CD8-positive, alpha-beta T cell (primary cell): ENCODE measurements at places on chromosomes 13 and 19.

GRCh38 chr19:13066226-13066625 is 36.4 kb downstream of the LYL1 start:
- no peak for DNase-seq

- no peak for DNase-seq
Observed at GRCh38 chr19:34480971-34481841, at the start of gene WTIP. TSS of gene WTIP (plus strand) at chr19:34481758. CDS start at chr19:34481975, 217 bp downstream.

DNA sequence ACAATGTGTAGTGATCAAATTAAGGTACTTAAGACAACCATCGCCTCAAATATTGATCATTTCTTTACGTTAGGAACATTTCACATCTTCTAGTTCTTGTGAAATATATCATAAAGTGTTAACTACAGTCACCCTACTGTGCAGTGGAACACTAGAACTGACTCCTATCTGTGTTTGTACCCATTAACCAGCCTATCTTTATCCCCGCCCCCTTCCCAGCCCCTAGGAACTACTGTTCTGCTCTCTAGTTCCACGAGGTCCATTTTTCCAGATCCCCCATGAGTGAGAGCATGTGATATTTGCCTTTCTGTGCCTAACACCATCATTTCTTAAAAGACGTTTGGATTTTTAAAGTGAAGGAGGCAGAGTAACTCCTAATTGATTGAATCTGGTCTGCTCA is 24.4 kb upstream of the GGACT start:
- no peak for DNase-seq

DNA sequence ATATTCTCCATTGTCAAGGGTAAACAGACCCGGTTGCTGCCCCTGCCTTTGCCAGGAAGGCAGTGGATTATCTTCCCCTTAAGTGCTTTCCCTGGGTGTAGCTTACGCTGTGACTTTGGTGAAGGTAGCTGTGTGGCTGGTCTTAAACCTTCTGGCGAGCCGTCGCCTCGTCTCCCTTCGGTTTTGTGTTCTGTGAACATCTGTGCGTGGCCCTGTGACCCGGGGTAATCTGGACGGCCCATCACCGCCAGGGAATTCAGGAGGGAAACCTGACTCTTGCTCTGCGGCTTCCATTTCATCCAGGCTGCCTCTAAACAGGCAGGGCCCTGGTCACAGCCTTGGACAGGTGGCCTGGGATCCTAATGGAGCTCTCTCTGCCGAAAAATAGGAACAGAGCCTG is 78.7 kb downstream of the SHISA2 start:
- no peak for DNase-seq

DNA sequence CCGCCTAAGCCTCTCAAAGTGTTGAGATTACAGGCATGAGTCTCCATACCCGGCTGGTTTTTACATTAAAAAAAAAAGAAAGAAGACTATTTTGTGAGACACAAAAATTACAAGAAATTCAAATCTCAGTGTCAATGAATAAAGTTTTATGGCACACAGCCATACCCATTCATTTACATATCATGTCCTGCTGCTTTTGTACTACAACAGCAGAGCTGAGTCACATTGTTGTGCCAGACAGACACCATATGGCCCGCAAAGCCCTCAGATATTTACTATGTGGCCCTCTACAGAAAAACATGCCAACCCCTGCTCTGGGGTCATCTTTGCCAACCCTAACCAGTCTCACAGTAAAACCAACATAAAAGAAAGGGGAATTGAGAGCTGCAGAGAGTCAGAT is 5.3 kb downstream of the SMIM7 start:
- DNase-seq = no peak

- no peak for DNase-seq
Observed at GRCh38 chr13:98475522-98475921, 101.4 kb downstream of the STK24 start.

DNA sequence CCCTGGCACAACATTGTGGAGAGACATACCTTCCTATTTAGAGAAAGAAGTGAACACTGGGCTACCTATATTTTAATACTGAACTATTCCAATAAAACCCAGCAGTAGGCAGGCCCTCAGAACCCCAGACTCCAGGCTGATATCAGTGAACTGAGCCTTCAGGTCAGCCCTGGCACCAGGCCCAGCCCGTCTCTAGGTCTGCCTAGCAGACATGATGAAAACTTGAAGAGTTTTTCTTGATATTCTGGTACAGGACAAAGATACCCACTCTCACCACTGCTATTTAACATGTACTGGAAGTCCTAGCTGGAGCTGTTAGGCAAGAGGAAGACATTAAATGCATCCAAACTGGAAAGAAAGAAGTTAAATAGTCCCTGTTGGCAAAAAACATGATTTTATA is 396.6 kb upstream of the SPRY2 start:
- no peak for DNase-seq

GRCh38 chr19:2097886-2098327 is 1.2 kb downstream of the IZUMO4 start:
- DNase-seq = no peak

GRCh38 chr13:40074338-40074737 is 418.9 kb downstream of the COG6 start:
- DNase-seq = no peak

GRCh38 chr13:61275736-61276135 is 139.9 kb downstream of the PCDH20 start:
- DNase-seq = no peak

DNA sequence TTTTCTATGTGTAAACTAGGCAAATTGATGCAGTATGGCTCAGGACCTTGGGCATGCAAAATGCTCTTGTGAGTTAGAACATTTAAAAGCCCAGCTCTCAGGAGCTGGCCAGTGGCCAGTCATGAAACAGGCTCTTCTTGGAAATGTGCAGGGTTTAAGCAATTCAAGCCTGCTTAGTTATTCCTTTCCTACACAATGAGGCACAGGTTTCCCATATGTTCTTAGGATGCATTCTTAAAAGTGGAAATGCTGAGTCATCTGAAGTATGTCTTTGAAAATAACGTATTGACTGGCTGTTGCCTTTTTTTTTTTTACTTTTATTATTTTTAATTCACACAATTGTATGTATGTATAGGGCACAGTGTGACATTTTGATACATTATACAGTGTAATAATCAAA is 300.7 kb downstream of the SLC7A1 start:
- no peak for DNase-seq

GRCh38 chr13:36910545-36910944 is 9.5 kb downstream of the SMAD9 start:
- DNase-seq = no peak

GRCh38 chr19:3080286-3080685 is 13.9 kb upstream of the GNA11 start:
- DNase-seq = no peak

DNA sequence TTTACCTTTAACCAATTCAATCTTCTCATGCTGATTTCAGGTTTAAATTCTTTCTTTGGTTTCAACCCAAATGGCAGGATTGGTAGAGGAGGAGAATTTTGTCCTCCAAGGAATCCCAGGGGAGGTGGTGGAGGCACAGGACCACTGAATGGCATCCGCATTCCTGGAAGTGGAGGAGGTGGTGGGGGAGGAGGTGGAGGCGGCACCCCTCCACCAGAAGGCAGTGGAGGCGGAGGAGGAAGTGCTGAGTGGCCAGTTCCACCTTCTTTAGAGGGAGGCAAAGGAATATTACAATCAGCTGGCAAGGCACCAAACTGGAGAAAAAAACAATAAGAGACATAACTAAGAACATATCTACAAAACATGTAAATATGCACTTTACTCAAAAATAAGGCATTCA is 192.9 kb downstream of the DIAPH3 start:
- no peak for DNase-seq

GRCh38 chr19:7642295-7643030 is 5.6 kb downstream of the STXBP2 start:
- DNase-seq = no peak

GRCh38 chr13:98343461-98343860 is 166.4 kb upstream of the RNF113B start:
- DNase-seq = no peak

DNA sequence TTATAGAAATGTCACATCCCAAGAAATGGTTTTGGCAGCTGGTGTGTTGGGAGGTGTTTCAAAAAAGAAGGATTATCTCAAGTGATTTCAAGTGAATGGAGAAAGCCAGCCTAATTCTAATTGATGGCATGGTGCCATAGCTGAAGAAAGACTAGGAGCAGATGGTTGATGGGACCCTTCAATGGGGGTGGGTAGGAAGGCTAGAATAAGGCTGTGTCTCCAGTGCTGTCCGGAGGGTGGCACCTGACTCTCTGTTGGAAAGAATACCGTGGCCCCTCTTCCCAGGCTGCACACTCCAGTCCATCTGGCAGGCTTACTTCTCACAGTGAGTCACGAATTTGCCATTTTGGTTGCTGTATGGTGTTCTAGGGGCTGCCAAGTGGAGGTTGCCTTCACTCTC is 51.0 kb upstream of the GPR12 start:
- no peak for DNase-seq

DNA sequence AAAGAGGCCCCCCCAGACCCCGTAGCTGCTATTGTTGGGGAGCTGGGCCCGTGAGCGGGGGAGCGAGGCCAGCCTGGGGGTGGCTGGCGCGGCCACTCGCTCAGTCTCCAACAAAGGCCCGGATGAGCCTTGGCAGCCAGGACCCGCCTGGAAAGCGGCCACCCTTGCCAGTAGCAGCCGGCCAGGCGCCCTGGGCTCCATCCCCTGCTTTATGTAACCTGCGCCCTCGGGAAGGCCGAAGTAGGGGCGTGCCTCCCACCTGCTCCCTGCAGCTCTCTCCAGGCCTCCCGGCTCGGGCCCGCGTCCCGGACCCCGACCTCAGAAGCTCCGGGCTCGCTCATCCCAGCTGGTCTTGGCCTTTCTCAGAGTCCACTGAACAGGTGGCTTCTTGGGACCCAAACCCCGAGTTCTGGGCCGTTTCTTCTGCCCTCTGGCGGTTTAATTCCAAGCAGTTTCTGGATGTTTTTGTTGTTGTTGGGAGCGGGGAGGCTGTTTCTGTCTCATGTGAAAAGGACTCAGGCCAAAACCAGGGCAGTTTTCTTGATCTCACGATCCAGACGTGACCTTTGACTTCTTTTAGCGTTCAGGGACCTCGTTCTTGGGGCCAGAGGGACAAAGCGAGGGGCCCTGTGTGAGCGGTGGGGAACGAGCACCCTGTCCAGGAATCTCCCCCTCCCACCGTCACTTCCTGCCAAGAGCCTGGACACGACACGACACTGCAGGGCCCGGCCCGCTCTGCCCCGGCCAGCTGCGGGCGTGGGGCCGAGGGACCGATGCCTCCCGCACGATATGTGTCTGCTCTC is 1.2 kb downstream of the CDC34 start:
- DNase-seq = no peak

DNA sequence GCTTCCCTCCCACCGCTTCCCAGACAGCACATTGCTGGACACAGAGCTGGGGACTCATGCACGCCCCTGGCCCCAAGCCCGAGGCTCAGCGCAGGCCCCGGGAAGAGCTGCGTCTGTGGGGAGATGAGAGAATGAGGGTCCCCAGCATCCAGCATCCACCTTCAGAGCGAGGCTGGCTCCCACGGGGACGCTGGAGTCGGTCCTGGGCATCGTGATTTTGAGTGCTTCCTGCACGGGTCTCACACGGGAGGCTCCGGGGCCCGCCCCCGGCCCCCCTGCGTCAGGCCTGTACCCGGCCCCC is 4.7 kb downstream of the NCLN start:
- DNase-seq = no peak

DNA sequence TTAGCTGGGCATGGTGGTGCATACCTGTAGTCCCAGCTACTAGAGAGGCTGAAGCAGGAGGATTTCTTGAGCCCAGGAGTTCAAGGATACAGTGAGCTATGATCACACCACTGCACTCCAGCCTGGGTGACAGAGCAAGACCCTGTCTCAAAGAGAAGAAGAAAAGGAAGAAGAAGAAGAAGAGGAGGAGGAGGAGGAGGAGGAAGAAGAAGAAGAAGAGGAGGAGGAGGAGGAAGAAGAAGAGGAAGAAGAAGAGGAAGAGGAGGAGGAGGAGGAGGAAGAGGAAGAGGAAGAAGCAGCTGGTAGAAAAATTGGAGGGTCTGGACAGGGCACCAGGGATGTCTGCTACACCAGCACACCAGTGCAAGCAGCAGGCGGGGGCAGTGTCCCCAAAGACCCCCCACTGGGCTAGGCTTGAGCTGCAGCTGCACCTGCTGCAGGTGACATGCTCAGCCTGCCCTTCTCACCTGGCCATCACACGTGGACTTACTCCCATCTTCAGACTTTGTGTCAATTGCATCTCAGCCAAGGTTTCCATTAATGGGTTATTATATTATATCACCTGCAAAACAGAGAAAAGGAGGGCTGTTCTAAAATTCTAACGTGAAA is 180.9 kb upstream of the ZNF507 start:
- DNase-seq = no peak

DNA sequence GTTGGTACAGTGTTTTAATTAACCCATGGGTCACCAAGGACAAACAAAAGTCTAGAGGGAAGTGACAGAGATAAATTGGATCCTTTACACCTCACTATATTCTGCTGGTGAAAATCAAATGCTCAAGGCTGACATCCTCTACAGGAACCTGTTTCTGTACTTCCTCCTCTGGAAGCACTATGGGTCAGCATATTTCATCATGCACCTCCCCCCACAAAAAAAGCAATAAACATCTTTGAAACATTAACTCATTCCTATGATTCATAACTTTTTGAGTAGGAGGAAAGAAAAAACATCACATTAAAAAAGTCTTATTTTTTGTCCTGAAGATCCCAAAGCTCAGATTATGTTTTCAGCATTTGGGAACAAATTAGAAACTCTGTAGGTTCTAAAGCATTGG is 588.3 kb upstream of the SGCG start:
- no peak for DNase-seq

- DNase-seq = no peak
Observed at GRCh38 chr19:30222428-30222873, 149.7 kb upstream of the ZNF536 start.

DNA sequence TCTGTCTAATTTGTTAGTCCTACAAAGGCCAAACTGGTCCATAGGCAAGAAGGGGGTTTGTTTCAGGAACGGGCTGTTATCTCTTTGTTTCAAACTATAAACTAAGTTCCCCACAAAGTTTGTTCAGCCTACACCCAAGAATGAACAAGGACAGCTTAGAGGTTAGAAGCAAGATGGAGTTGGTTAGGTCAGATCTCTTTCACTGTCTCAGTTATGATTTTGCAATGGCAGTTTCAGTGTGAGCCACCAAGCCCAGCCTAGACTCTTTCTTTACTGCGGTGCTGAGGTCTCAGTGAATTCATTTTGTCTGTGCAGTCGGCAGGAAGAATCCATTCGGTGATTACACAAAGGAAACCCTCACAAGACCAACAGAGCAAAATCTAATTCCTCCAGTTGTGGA is 56.6 kb upstream of the ABCC4 start:
- no peak for DNase-seq

GRCh38 chr13:108227651-108228272 is 9.6 kb downstream of the ABHD13 start:
- DNase-seq = peak; percentile 39

GRCh38 chr13:97944396-97945029 is 9.0 kb upstream of the IPO5 start:
- DNase-seq = no peak

- DNase-seq = no peak
Observed at GRCh38 chr13:68692049-68692448, 1415.6 kb upstream of the ATXN8OS start.

DNA sequence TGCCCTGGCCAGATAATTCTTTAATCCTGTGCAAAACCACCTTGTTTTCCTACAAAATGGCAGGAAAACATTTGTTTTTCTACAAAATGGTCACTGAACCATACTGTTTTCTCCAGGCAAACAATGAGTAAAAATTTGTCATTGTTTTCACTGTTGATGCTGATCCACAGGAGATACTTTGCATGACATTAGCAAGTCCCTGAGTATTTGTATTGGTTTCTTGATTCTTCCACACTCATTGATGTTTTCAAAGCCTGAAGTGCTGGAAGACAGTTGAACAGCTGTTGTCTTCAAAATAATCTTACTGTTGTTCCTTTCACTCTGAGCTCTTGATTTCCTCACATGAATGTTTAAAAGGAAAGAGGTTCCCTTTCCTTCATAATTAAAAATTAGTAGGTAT is 123.1 kb upstream of the HTR2A start:
- DNase-seq = no peak
